ENCODE measurements at places on chromosomes 6 and 20. TPM values are rescaled to one million over a fixed set of nuclear protein-coding genes. Genes with fewer than 3 reads are reported as not detected.

The RAD21L1 gene
- not detected for total RNA-seq

The MUCL3 gene
- not detected for total RNA-seq

The MAS1 gene
- total RNA-seq, result not detected

The TREM1 gene
- not detected for total RNA-seq

The MYH7B gene
- 1.9 TPM for total RNA-seq

The BTN1A1 gene
- total RNA-seq, result 7.3 TPM

The CHRNA4 gene
- 0.11 TPM for total RNA-seq

The ABHD16B gene
- 0.27 TPM for total RNA-seq

The GPR6 gene
- not detected for total RNA-seq

The LBP gene
- total RNA-seq, result not detected

The TBCC gene
- total RNA-seq, result 20.4 TPM

The RRAGD gene
- 5.9 TPM for total RNA-seq

The CALHM4 gene
- total RNA-seq, result 3.4 TPM

The RIN2 gene
- total RNA-seq, result 36.7 TPM

The PACSIN1 gene
- total RNA-seq, result 3.4 TPM

The GSTA1 gene
- total RNA-seq, result 11.2 TPM

The SH3BGRL2 gene
- 102 TPM for total RNA-seq

The ZNF343 gene
- 8.0 TPM for total RNA-seq

The BFSP1 gene
- total RNA-seq, result 22.7 TPM

The NHLRC1 gene
- 1.6 TPM for total RNA-seq

The SNX5 gene
- total RNA-seq, result 299 TPM

The MRAP2 gene
- total RNA-seq, result 1.8 TPM

The SLC35D3 gene
- 2.3 TPM for total RNA-seq

The PCK1 gene
- 0.42 TPM for total RNA-seq

The PGC gene
- 8.9 TPM for total RNA-seq

The AKIRIN2 gene
- total RNA-seq, result 53.5 TPM

The SMIM13 gene
- 18.8 TPM for total RNA-seq

The FAM209B gene
- total RNA-seq, result not detected

The PBOV1 gene
- total RNA-seq, result not detected

The CENPW gene
- total RNA-seq, result 64.4 TPM

The SPEF1 gene
- not detected for total RNA-seq

The TMEM217 gene
- 1.6 TPM for total RNA-seq

The MEI4 gene
- not detected for total RNA-seq

The SLC35B2 gene
- total RNA-seq, result 44.6 TPM

The TRIM15 gene
- total RNA-seq, result 6.9 TPM

The VWA7 gene
- 1.5 TPM for total RNA-seq
